ENCODE measurements at places on chromosomes 12 and 14. TPM values are rescaled to one million over a fixed set of nuclear protein-coding genes. Genes with fewer than 3 reads are reported as not detected.

DNA sequence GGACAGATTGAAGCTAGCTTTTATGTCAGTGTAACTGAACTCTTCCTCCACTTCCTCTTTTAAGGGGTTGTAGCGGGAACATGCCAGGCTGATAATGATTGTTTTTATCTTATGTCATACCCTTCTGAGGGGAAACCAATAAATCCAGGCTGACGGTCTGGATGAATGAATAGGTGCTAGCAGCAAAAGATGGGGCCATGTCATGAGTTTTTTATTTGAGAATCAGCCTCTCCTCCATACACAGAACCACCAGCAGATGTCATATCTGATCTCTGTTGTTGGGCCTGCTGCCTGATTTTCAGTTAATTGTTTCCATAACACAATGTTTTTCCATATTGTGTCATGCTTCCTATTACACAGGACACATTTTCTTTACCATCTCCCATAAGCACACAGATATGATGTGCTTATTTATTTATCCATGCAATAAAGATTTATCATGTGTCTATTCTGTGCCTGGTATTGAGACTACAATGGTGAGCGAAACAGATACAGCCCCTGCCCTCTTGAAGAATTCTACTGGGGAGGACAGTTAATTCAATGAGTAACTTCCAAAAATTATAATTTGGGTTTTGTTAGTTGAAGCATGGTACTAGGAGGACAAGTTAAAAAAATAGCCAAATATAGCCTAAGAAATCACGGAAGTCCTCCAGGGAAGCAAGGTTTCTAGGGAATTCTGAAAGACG, 33.6 kb upstream of the CRY1 start:
- DNase-seq = peak; percentile 54

GRCh38 chr12:111045941-111046340, 125.6 kb upstream of the MYL2 start:
- no peak for DNase-seq

Gene TAS2R8
- not detected for total RNA-seq

- DNase-seq = peak; percentile 68
Observed at GRCh38 chr12:3293446-3294161, 197.4 kb upstream of the PRMT8 start.

GRCh38 chr12:6230321-6231110, 30.3 kb downstream of the CD9 start:
- peak; percentile 47 for DNase-seq

- no peak for DNase-seq
Observed at GRCh38 chr14:96979611-96980074, 182.5 kb downstream of the VRK1 start.

Gene FOXG1
- total RNA-seq = not detected
